ENCODE measurements at places on chromosomes 12 and 14.
A peak's percentile ranks its signal among the peaks of the same experiment; 100 is the strongest.

- no peak for DNase-seq
These were observed 64.1 kb upstream of the TSPAN11 start for GRCh38 chr12:30862486-30862885.

DNA sequence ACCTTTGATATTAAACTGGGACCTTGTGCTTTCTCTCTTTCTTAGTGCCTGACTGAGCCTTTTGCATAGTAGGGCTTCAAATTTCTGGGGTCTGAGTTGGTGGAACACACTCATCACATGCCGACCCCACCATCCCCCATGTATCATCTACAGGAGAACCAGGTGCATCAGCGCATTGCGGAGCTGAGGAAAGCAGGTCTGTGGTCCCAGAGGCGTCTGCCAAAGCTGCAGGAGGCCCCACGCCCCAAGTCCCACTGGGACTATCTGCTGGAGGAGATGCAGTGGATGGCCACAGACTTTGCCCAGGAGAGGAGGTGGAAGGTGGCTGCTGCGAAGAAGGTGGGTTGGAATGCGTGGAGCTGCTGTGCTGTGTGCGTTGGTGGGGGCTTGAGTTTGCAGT lies 37.8 kb downstream of the EP400 start:
- no peak for DNase-seq

- DNase-seq, result no peak
These were observed 314.7 kb upstream of the ATP2B1 start for GRCh38 chr12:90023207-90023900.

- DNase-seq, result no peak
These were observed 7.1 kb upstream of the PRPH start for GRCh38 chr12:49287876-49288275.

DNA sequence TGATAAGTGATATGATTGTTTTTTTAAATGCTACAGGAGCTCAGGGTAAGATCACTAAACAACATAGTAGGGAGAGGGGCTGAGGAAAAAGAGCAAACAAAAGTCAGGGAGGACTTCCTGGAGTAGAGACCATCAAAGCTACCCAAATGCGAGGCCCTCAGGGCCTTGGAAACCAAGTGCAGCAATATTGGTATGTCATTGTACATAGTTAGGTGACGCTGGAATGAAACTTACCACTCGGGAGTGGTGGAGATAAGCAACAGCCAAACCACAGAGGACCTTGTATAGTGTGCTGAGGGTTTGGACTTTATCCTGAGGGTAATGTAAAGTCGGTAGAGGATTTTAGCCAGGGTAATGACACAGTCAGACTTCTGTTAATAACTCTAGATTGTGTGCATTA lies 13.8 kb downstream of the KITLG start:
- peak; percentile 44 for DNase-seq

DNA sequence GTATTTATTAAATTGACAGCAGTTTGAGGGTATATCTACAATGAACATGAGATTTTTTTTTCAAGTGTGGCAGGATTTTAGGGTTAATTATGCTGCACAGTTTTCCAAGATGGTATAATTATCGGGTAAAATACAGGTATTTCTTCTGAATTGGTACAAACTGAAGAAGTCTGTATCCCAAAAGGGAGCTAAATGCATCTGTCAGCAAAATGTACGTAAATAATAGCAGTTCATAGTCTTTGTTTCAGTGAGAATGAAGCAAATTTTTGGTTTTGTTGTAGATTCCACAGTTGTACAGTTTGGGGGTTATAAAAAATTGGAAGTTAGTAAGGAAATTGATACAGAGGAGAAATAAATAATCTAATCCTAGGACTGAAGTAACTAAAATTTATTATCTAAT lies 63.3 kb downstream of the RAD52 start:
- no peak for DNase-seq

All from NCI-H1417 (cell line).